ENCODE measurements at places on chromosomes 2 and 18.

DNA sequence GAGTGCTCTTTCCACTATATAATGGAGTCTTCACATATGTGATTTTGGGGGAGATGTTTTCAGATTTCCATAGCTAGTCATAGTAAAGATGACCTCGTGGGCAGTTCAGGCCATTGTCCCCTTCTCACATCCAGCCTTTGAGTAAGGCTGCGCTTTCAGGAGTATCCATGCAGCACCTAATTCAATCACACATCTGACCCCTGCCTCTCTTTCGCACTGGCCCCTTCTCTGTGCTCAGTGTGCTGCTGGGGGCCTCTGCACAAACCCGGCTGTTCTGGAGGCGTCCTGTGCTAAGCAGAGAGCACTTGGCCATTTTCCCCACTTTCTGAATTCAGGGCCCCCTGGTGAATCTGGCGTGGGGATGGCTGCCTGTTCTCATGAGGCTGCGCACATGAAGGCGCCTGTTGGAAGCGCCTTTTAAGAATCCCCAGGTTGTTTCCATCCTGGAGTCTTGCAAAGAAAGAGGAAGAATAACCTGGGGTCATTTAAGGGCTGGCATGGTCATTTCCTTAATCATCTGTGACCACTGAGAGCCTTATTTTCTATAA, 96.0 kb upstream of the ALPP start:
- no peak for DNase-seq

DNA sequence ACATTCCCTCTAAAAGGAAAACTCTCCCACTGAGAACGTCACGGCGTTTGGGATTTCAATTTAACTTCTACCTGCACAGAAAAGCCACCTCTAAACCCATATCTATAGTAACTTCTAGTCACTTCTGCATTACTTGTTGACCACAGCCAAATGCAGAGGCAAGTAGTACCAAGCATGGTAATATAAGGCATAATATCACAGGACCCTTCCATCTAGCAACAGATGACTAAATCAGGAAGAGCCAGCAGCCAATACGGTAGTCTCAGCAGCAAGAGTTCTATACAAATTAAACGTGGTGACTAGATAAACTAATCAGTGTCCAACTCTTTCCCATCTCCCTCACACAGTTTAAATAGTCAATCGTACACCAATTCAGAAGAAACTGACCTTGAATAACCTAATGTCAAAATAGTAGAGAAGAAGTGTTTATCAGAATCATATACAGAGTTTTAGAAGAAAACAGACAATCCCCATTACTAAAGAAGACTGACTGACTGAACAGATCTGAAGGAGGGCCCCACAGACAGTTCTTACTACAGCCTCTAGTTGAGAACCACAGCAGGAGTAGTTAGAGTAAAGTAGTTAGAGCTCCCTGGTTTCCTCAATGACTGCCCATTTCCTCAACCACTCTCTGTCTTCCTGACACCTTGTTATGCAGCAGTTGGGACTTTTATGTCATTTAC, 30.0 kb downstream of the MEMO1 start:
- peak; percentile 77 for DNase-seq

DNA sequence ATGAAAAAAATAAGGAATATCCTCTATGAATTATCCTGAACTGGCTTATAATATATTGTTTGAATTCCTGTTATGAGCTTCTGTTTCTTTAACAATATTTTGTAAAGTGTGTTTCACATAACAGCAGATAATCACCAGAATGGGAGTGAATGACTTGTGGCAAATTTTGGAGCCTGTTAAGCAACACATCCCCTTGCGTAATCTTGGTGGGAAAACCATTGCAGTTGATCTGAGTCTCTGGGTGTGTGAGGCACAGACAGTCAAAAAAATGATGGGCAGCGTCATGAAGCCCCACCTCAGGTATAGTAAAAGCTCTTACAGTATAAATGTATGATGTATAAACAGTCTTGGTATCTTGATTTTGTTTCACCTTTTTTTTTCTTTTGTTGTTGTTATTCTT, 5.9 kb downstream of the GEN1 start:
- DNase-seq: peak; percentile 36

DNA sequence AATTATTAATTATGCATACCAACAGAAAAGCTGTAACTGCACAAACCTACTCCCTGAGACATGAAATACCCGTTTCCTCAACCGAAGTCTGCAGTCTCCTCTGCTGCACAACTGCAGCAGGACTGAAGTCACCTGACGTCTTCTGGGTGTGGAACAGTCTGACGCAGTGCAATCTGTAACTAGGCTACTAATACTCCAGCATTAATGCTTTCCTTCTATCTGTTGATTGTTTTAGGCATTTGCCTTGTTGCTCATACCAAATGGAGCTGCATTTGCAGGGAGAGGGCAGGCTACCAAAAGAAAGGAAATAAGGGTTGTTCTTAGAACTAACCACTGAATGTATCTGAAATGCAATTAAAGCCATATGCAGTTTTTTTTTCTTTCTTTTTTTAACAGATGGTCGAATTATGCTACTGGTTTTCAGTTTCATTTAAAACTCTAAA, 40.1 kb downstream of the RTN4 start:
- peak; percentile 52 for DNase-seq

Measured in iris pigment epithelial cell (primary cell).